G401 (cell line): ENCODE measurements at places on chromosomes 6 and 20. TPM values are rescaled to one million over a fixed set of nuclear protein-coding genes. Genes with fewer than 3 reads are reported as not detected.

Gene ESR1
- total RNA-seq, result not detected in 2 replicates

Gene DBNDD2
- total RNA-seq, result 0.86 and 5.7 TPM in 2 replicates

GRCh38 chr6:145012039-145012662 lies 723.2 kb downstream of the EPM2A start:
- no peak for DNase-seq

- no peak for DNase-seq
Measured at GRCh38 chr20:49699200-49699992, 14.3 kb downstream of the B4GALT5 start.

DNA sequence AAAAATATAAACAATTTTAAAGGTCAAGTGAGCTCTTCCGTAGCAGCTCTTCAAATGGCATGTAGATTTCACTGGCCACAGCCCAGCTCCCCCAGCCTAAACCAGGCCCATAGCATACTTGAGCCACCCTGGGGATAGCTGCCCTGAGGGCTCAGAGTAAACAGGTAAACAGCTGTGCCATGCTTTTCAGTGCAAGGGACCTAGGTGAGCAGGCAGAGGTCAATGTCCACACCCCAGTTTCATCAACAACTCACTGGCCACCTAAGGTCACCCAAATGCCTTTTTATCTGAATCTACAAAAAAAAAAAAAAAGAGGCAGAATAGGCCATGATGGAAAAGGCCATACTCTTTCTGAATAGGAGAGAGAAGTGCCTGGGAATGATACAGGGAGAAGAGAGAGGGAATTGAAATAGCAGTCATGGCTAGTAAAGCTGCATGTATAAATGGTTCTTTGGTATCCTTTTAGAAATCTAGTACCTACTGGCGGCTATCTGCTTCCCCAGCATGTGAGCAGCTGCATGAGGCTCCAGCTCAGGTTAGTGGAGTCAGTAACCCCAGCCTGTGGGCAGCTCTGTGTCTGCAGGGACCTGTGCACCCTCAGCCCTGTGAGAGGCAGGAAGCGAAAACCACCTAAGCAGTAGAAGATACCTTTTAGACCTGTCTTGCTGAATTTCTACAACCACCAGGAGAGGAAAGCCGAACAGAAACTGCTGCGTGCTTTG lies 77.0 kb downstream of the FOXA2 start:
- DNase-seq, result no peak

- DNase-seq, result no peak
Measured at GRCh38 chr20:47631078-47631477, 129.4 kb downstream of the NCOA3 start.

DNA sequence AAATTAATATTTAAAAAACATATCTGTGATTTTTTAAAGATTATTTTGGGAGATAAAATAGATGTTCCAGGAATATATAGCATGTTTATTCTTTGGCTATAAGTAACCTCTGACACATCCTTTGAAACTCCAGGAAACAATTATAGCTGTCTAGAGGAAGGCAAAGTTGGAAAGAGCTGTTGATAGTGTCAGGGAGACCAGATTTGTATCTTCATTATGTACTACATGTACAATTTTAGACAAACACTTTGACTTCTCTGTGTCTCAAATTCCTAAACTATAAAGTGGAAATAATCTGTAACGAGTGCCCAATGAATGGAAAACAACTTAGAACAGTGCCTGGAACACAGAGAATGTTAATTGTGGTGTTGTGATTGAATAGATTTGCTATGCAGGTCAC lies 25.6 kb upstream of the ADGRG6 start:
- no peak for DNase-seq
